ENCODE measurements at places on chromosomes 3 and 15.

GRCh38 chr3:195186041-195186709, 84.8 kb downstream of the XXYLT1 start:
- no peak for DNase-seq

DNA sequence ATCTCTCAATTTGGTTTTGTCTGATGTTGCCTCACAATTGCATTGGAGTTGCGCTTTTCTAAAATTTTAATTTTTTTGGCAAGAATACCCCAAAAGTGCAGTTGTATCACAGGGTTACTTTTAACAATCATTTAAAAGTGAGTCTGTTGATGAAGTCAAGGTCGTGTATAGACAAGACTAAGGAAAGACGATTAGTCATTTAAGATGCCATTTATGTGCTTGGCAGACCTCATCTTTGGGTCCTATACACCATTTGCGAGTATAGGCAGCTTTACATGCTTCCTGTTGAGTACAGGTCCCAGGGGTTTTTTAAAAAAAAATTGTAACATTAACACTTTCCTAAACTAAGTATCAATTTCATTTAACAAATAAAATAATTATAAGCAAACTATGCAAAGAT, 12.5 kb downstream of the ARNT2 start:
- no peak for DNase-seq

- DNase-seq, result no peak
Observed at GRCh38 chr15:68272721-68273271, 4.7 kb upstream of the FEM1B start.

DNA sequence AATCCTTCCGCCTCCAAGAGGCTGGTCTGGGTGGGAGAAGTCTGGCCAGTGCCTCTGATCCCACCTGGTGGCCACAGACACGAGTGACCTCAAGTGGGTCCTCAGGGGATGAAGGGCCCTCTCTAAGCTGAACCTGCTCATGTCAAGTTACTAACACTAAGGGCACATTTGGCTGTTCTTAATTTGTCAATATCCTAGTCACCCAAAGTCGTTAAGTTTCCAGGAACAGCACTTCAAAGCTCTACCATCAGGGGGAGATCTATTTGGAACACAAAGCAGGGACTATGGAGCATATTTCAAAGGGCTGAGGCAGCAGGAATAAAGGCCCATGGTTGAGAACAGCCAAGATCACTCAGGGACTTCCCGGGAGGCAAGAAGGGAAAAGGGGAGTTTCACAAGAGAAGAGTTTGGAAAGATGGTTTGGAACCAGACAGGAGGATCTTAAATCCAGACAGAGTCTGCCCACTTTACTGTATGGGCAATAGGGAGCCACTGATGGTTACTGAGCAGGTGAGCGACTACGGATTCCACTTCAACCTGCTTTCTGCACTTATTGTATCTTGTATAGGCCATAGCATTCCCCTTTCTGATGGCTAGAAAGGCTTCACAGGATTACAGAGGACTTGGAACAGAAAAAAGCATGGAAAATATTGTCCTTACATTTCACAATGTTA, 13.7 kb downstream of the OXTR start:
- no peak for DNase-seq

DNA sequence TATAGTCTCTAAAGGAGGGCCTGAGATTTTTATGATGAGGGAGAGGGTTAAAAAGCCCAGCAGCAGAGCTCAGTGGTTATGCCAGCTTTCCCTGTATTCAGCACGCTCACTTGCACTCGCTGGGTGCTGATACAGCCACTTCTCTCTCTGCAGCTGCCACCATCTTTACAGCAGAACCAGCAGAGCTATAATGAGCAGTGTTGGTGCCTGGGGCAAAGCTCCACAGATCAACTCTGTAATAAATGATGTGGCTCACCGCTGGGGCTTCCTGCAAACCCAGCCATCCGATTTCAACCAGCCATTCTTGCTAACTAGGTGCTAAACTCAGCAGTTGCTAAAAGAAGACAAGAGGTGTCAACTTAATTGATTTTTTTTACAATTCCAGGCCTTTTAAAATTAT, 48.0 kb downstream of the ARNT2 start:
- no peak for DNase-seq

- no peak for DNase-seq
Observed at GRCh38 chr3:131033480-131034080, 6.9 kb downstream of the NEK11 start.
